ENCODE measurements at places on chromosomes 11 and 22. TPM values are rescaled to one million over a fixed set of nuclear protein-coding genes. Genes with fewer than 3 reads are reported as not detected.

DNA sequence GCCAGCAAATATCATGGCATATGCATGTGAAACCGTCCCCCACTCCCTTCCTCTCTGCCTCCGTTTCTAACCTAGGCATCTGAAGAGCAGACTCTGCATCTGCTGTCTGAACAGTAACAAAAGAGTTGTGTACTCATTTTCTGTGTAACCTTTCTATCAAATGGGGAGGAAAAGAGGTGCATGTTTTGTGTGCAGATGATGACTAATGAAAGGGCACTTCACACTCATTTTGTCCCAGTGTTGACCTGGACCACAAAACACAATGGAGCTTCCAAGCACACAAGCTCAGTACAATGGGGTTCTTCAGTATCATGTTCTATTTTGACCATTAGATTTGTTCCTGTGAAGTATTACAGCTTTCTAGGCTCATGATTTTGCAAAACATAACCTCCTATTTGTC lies 13.0 kb downstream of the JHY start:
- DNase-seq: no peak

TTC36 gene
- 0.30 TPM for total RNA-seq

- DNase-seq: no peak
Observed at GRCh38 chr11:121033635-121034034, 9.7 kb downstream of the TBCEL start.

DNA sequence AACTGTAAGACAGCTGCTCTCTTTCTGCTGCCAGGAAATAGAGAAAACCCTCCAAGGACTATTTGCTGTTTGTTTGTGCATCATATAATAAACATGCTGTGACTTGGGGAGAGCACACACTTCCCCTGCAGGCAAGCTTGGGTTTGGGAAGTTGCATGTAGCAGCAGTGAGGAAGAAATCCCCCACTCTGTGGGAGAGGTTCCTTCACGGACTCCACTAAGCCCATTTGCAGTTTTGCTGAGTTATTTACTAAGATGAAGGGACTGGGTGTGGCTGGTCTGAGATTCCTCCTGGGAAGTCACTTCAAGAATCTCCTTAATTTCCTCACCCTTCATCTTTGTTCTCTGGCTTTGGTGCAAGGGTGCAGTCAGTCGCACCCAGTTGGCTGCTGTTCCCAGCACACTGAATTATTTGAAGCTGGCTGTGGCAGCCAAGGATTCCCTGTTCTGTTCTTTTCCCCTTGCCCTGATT lies 104.9 kb downstream of the ARFGAP2 start:
- DNase-seq: no peak

PGA3 gene
- total RNA-seq: not detected

All from Right ventricle myocardium superior (tissue), 1 donor.